ENCODE measurements at places on chromosomes 11 and 22. TPM values are rescaled to one million over a fixed set of nuclear protein-coding genes. Genes with fewer than 3 reads are reported as not detected.

The ANO1 gene
- 25.0 TPM for polyA plus RNA-seq

The STARD10 gene
- 80.9 TPM for polyA plus RNA-seq

The HPX gene
- polyA plus RNA-seq: 8.6 TPM

The GUCY1A2 gene
- 2.2 TPM for polyA plus RNA-seq

The TNNI2 gene
- polyA plus RNA-seq: 0.48 TPM
